Coronary artery (tissue), 2 donors: ENCODE measurements at places on chromosomes 6 and 20.

- DNase-seq, result no peak
These were observed 46.3 kb downstream of the RCAN2 start for GRCh38 chr6:46444772-46445454.

GRCh38 chr6:158543606-158544185 is 16.2 kb upstream of the TMEM181 start:
- no peak for DNase-seq

GRCh38 chr6:49913636-49914375 is 47.5 kb upstream of the CRISP1 start:
- no peak for DNase-seq

DNA sequence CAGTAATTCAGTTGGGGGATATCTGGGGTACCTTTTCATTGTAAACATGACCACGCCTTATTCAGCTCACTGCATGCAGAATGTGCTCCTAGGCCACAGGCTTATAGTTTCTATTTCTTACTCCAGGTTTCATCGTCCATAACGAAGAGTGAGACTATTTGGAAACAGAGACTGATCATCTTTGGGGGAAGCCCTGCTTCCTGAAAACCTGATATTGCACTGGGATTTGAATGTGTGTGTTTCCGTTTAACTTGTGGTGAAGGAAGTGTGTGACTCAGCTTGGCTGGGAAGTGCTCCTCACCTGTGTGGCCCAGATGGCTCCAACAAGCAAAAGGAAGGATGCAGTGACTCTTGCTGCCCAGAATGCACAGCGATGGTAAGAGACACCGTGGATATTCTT is 19.6 kb upstream of the LTV1 start:
- no peak for DNase-seq

DNA sequence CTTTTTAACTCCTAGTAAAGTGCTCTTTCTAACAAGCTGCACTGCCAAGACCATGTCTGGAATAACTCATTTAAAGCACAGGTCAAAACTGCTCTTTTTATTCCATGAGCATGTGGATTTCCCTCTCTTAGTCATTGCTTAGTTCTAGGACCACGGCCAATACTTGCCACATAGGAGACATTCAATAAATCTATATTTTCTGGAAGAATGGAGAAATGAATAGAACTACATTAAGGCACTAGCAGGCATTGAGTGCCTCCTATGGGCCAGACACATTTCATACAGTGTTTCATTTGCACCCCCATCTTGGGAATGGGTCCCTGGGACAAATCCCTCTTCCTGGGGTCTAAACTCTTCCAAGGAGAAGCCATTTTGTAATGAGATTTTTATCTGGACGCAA is 552.8 kb upstream of the CITED2 start:
- no peak for DNase-seq

DNA sequence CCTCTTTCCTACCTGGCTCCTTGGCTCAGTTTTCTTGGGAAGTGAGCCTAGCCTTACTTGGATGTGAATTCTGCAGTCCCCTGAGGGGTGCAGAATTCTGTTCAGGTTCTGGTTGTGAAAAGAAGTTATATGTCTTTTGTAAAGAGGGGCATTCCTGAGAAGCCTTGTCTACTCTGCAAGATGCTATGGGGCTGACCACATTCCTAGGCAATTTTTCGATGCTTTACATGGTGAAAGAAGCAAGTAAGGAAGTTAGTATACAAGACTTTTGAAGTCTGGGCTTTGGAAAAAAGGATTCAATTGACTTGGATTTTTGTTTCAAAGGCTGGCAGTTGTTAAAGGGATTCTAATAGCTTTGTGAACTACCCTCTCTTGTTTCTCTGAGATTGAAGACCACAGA is 167.9 kb upstream of the STMND1 start:
- no peak for DNase-seq

- no peak for DNase-seq
These were observed 9.8 kb upstream of the ELOVL5 start for GRCh38 chr6:53358440-53359094.

GRCh38 chr20:23048283-23049200 is 930 bp downstream of the THBD start:
- DNase-seq, result peak; percentile 80

DNA sequence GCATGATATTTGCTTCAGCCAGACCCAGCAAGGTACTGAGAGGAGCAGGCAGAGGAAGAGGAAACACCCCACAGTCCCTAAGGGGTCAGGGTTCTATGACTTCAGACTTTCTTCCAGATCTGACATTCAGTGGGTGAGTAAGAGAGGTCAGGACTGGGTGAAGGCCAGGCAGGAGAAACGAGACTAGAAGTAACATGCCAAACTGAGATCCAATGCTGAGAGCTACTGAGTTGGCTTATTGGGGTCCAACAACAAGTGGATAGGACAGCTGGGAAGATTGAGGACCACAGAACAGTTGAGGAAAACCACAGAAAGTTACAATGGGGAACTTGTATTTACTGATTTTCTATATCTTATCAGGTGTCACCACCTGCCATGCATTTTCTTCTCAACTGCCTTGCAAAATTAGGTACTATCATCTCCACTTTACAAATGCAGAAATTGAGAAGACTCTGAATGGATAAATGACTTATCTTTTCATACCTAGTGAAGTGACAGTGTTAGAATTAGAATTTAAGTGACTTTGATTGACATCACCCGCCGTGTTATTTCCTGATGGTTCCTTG is 43.8 kb upstream of the HIVEP1 start:
- DNase-seq, result no peak

- DNase-seq, result no peak
These were observed 11.2 kb upstream of the EDN1 start for GRCh38 chr6:12278915-12279314.

GRCh38 chr20:9441948-9442347 is 72.4 kb upstream of the LAMP5 start:
- no peak for DNase-seq

- no peak for DNase-seq
These were observed 104.9 kb downstream of the TULP4 start for GRCh38 chr6:158416883-158417759.

- DNase-seq, result no peak
These were observed 1.6 kb downstream of the BFSP1 start for GRCh38 chr20:17529586-17529985.

DNA sequence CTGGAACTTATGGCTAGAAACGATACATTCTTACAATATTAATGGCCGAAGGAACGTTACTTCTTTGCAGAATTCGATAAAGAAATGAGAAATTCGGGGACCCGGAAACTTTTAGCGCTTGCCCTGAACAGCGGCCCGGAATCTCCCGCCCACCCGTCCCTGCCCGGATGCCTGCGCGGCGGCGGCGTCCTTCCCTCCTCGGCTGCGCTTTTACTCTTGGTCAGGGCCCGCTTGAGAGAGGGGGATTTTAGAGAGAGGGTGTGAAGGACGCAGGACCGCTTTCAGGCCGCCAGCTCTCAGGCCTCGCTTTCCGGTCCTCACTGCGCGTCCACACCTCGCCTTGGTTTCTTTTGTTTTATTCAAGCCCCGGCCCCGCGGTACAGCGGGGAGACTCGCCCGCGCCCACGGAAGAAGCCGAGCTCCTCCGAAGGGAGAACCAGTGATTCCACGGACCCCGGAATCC is 243.7 kb downstream of the ARID1B start:
- no peak for DNase-seq
